NCI-H187 (cell line): ENCODE measurements at places on chromosomes 5 and 9.

- DNase-seq, result no peak
Observed at GRCh38 chr5:5140479-5141338, 579 bp downstream of the ADAMTS16 start.

DNA sequence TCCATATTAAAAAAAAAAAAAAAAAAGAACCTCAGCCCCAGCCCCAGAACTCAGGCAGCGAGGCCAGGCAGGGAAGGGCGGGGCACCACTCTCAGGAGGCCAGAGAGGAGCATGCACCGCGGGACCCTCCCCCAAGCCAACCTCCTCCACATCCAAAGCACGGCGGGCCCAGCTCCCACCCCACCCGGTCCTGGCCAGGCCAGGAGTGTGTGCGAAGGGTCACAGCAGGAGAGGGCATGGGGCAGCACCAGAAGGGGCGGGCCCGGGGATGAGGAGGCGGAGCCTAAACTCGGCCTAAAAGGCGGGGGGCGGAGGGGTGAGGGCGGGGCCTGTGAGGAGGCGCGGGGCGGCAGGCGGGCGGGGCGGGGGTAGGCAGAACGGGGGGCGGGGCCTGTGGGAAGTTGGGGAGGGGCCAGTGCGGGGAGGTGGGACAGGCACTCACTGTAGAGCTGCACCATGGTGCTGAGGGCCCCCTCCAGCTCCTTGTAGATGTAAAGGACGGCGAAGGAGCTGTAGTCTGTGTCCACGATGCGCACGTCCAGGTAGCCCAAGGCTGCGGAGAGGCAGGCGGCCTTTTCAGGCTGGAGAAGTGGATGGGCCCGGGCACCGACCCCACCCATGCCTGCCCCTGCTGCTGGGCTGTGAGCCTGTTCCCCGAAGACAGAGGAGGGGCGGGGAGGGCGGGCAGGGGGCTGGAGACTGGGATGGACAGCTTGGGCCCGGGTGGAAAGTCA lies 1.2 kb downstream of the LCN15 start:
- DNase-seq, result peak; percentile 20

DNA sequence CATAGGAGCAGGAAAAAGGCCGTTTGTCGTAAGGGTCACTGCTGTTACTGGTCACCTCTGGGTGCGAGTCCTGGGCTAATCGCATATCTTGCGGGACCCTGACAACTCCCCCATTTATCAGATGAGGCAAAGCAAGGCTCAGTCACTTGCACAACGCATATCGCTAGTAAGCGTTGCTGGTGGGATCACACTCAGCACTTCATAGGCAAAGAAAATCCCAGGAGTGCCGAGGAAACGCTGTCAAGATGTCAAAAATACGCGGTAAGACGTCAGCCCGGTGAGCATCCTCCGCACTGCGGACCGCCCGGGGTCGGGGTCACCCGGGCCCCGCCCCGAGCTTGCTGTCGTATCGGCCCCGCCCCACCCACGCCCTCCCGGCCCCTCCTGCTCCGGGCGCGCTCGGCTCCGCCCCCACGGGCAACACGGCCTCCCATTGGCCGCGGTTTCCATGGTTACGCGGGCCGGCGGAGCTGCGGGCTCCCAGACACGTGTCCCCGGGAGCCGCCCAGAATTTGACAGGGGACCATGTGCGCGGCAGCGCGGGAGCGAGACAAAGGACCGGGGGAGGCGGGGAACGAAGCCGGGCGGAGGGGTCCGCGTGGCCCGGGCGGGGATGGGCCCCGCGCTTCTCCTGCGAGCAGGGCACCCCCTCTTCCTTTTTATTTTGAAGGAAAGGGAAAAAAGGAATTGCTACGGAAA lies 80.2 kb upstream of the IER5L start:
- peak; percentile 12 for DNase-seq

DNA sequence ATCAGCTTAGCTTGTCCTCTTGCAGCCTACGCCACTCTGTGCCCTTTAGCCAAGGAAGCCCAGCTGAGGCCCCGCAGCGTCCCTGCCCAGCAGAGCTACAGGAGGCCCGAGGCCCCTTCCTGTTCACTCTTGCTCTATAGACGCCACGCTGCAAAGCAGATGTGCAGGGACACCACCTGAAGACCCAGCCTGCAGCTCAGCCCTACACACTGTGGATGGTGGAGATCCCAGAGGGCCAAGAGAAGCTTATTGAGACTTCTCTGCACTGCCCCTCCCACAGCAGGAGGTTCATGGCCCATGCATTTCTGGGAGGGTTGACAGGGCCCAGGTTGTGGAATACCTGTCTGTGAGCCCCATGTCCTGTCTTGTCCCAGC lies 33.6 kb downstream of the IRF1 start:
- DNase-seq, result no peak

DNA sequence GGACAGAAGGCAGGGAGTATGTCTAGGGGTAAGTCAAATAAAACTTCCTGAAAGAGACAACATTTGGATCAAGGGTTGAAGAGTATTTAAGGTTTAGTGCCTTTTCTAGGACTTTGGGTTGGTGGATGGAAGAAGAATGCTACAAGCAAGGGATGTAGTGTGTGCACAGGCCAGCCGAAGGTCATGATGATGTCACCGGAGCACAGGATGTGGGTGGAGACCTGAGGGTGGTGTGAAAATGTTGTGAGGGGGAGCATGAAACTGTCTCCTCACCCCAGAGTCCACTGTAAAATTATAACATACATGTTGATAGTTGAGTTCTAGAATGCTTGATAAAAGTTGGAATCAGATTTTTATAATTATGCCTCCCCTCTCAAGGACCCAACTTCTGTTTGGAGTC lies 553.3 kb upstream of the SGCD start:
- DNase-seq, result no peak

GRCh38 chr5:14174230-14174636 lies 31.1 kb downstream of the TRIO start:
- no peak for DNase-seq

- DNase-seq, result peak; percentile 63
Observed at GRCh38 chr5:138035605-138036537, 3.0 kb upstream of the FAM13B start.

- no peak for DNase-seq
Observed at GRCh38 chr5:179368806-179369529, 23.7 kb upstream of the ADAMTS2 start.

DNA sequence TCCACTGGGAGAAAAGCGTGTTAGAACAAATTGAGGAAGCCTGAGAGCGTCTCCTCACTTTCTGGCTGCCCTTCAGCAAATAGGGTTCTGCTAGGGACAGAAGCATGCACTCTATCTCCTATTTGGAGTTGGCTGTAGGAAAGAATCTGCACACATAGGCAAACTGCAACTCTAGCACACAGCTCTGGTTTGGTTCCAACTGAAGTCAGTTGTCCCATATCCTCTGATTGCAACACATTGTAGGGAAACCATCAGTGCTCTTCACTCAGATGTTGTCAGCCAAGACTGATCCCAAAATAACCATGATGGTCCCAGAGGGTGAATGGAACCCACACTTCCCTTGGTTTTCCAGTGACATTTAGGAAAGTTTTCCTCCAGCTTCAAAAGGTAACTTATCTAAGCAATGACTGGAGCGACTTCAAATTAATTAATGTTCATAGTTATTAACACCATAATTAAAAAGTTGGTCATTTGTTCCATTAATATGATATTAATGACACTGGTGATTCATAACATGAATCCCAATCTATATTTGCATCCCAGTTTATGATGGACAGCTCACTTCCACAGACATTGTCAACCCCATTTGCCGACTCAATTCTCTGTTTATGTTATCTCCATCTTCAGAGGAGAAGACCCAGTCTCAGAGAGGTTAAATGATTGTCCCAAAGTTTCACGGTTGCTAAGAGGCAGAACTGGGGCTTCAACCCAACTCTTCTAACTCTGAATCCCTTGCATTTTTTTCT lies 136.7 kb upstream of the ZNF462 start:
- no peak for DNase-seq

DNA sequence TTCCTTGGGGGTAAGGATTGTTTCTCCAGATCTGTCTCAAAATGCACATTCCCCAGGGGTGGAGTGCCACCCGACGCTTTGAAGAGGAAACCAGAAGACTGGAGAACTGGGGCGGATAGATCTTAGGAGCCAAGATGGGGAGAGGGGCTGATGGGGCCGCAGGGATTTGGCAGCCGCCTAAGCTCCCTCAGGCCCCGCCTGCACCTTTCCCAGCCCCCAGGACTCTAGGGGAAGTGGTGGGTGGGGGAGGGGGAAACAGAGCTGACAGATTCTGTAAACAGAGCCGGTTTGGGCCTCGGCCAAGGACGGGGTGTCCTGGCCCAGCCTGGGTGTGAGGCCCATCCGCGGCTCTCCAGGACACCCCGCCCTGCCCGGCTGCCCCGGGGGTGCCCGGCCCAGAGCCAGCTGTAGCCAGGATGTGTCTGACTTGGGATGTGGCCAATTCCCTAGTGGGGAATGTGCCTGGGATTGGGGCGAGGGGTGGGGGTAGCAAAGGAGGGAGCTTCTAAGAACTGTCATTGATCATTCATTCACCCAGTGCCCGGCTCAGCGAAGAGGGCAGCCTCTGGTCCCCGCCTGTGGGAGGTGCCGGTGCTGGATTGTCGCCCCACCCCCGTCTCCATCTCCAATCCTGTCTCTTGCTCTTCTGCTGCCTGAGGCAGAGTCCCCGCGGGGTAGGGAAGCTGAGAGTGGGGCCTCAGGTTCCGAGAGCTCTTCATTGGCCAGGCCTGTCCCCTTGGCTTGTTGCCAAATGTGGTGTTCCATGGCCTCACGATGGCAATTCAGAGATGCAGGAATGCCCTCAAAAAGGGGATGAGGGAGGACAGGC lies 54.8 kb upstream of the CDKN2AIPNL start:
- peak; percentile 76 for DNase-seq

DNA sequence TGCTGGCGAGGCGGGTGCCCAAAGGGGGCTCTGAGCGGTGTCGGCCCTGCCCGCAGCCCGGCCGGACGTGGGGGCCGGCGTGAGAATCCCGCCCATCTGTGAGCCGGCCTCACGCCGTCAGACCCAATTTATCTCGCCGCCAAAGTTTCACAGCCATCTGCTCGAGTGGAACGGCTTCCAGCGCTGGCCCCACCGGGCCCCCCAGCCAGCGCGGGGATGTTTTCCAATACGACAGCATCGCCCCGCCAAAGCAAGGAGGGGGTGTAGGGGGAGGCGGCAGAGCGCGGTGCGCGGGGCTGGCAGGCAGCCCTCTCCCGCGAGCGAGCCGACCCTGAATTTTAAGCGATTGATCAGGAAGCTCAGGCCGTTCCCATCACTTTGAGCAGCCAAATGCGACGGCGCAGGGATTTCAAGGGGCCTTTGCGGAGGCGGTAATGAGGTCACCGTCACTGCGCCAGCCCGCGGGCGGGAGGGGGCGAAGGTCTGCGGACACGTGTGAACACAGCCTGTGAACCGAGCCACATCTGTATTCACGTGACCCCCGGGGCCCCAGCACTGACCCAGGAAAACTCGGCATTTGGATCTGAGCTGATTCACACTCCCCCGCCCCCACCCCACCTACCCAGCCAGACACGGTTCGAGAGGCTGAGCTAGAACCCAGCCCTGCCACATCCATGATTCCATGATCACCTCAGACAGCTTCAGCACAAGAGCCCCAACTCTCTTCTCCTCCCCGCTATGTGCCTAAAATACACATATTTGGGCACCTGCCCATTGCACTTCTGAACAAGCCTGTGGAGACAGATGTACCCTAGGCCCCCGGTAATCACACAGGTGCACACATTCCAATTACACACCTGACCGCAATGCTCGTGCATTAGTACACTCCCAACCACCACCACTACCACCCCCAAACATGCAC lies 47.8 kb upstream of the PSD2 start:
- DNase-seq, result no peak
